ENCODE measurements at places on chromosomes 7 and 10.
A peak's percentile ranks its signal among the peaks of the same experiment; 100 is the strongest.

- DNase-seq: peak; percentile 15
These were observed 20.3 kb downstream of the CACUL1 start for GRCh38 chr10:118734475-118734874.

DNA sequence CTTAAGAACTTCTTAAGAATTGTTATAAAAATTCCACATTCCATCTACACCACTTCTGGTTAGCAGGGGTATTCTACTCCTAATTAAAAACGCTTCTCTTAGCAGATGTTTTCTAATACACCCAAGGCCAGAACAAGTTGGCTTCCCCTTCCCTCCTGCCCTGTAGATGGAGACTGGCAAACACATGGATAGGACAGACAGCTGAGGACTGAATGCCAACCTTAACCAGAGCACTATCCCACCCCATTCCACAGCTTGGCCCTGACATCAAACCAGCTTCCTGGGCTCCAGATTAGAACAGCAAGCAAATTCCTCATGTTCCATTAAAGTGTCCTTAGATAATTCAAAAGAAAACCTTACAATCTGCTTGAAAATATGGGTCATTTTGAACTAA is 56.6 kb upstream of the IL6 start:
- DNase-seq: no peak

DNA sequence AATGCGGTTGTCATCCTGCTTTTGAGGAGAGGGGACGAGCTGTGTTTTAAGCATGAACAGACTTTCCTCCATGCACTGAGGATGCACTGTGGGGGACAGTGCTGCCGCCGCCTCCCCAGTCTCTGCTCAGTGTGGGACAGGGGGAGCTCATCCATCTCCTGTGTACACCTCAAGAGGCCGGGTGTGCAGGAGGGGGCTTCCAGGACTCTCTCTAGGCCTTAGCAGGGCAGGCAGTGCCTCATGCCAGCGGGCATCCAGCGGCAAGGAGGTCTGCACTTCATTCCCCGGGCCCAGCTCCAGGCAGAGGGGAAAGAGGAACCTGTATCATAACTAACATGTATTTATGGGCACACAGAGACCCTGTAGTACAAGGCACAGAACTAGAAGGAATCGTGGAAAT is 89.7 kb downstream of the DIP2C start:
- no peak for DNase-seq

DNA sequence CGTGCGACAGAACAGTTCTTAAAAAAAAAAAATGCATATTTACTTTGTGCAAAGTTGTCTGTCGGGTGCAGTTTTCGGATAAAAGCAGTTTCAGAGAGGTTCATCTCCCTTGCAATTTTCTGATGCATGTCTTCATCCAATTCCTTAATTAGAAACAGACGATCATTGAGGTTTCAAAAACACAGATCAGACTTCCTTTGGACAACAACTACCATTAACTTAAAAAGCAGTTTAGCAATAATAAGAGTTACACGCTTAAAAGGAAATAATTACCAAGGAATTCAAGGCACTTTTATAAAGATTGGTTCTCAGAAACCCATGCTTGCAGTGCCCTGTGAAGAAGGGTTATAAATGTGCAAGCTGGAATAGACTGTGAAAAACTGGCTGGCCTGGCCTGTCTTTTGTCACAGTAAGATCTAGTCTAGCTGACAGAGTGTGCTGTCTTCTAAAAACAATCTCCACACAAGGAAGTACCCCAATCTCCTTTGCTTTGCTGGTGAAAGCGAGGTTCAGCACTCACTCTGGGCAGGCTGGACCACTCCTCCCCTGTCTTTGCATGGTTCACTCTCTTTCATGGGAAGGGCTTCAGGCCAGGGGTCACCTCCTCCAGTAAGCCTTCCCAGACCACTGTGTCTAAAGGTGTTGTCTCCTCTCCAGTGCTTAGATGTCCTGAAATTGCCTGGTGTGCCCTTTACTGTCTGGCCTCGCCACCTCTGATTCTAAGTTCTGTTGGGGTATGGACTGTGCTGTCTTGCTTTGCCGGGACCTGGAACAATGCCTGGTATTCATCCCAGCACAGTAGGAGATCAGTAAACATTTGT is 34.8 kb upstream of the HNRNPH3 start:
- peak; percentile 30 for DNase-seq

GRCh38 chr10:119737039-119737663 is 11.3 kb downstream of the INPP5F start:
- DNase-seq: no peak

Data from fibroblast of the aortic adventitia (primary cell).